ENCODE measurements at places on chromosomes 16 and 17. TPM values are rescaled to one million over a fixed set of nuclear protein-coding genes. Genes with fewer than 3 reads are reported as not detected.

Gene CCL4
- polyA plus RNA-seq: 970 TPM

DNA sequence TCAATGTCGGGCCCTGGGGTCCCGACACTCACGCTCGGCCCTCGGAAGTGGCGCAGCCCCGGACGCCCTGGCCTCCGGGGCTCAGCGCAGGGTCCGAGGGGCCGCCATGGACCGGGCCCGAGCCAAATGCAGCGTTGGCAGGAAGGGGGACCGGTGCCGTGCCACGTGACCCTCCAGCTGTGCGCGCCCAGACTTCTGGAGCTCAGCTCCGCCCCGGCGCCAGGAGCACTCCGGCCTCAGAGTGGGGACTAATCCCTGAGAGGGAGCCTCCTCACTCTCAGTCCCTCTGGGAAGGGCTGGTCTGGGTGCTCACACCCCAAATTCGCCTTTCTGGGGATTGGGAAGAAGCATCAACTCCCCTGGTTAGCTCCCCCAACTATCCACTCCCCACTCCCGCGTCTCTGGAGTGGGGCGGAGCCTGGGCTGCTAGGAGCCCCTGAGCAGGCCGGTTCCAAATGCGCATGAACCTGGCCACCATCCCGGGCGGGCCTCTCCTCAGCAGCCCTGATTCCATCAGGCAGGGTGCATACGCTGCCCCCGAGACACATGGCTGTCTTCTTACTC lies at the start of gene B3GNT9:
B3GNT9 (minus strand) TSS at position 166 of the 564 bp plus-strand sequence. CDS start 513 bp downstream, outside the sequence.
- DNase-seq: no peak

DNA sequence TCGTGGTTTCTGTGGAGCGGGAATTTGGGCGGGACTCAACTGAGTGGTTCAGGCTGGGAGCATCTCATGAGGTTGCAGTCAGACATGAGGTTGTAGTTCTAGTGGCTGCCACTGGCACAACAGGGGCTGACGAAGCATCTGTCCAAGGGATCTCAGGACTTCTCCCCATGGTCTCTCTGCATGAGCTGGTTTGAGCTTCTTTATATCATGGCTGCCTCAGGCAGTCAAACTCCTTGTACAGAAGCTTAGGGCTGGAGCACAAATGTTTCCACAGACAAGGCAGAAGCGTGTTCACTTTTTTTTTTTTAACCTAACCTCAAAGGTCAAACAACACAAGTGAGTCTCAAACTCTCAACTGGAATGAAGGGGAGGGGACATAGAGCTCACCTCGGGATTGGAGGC lies 243.3 kb downstream of the MSI2 start:
- no peak for DNase-seq

GRCh38 chr16:19485611-19486010 lies 36.3 kb downstream of the GDE1 start:
- DNase-seq: no peak

Measured in immature natural killer cell (primary cell).